Stimulated activated CD4-positive, alpha-beta T cell treated with anti-CD3 and anti-CD28 coated beads, Interleukin-1b, Interleukin-23, amount 100 ng/mL, for 1 hour (primary cell): ENCODE measurements at places on chromosomes 12 and 14.

DNA sequence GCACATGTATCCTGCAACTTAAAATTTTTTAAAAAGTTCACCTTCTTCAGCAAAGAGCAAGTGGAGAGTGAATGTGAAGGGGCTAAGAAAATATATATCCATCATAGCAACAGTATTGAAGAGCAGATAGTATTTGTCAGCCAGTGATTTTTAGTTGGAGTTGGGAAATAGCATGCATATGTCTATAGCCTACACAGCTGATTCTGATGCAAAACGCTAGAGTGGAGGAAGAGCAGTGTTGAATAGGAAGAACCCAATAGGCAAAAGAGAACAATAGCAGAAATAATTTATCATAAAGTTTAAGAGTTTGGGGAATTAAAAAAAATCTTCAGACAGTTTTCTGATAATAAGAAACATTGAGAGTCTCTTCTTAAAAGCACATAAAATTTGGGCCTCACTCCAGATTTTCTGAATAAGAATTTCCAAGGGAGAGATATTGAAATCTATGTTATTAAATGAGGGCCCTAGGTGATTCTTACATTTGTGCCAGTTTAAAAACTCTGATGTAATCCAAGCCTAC is 12.0 kb downstream of the PDE6H start:
- no peak for DNase-seq

GRCh38 chr12:1507308-1507707 is 87.1 kb downstream of the FBXL14 start:
- DNase-seq = no peak

GRCh38 chr12:6458281-6459003 is 6.6 kb downstream of the TAPBPL start:
- DNase-seq = no peak

GRCh38 chr12:96427269-96427729 is 27.1 kb upstream of the CDK17 start:
- no peak for DNase-seq

DNA sequence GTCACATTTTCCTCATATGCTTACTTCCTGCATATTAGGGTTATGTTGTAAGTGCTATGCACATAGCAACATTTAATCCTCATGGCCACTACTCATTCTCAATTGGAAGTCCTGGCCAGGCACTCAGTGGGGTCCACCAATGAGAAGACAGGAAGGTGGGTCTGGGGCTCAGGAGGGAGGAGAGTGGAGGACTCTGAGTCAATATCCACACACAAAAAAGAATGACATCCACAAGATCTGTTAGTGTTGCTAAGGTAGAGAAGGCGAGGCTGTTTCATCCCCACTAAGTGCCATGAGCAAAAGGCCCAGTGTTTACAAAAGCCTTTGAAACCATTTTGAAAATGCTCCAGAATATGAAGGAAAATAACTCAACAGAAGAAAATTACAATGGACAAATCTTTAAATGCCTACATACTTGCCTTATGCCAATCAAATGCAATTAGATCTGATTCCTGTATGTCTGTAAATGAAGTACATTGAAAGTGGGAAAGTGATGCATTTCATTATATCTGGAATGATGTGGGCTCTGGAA is 53.9 kb downstream of the EID3 start:
- DNase-seq = no peak

GRCh38 chr12:62621101-62621638 is 154.5 kb downstream of the MON2 start:
- no peak for DNase-seq

GRCh38 chr12:6211421-6211869 is 11.2 kb downstream of the CD9 start:
- DNase-seq = no peak

GRCh38 chr12:96398424-96399119 is 1.7 kb downstream of the CDK17 start:
- no peak for DNase-seq

- no peak for DNase-seq
These were observed 29.6 kb upstream of the HDAC7 start for GRCh38 chr12:47849261-47849660.

- DNase-seq = no peak
These were observed 793.7 kb downstream of the RPS29 start for GRCh38 chr14:48792376-48793024.

DNA sequence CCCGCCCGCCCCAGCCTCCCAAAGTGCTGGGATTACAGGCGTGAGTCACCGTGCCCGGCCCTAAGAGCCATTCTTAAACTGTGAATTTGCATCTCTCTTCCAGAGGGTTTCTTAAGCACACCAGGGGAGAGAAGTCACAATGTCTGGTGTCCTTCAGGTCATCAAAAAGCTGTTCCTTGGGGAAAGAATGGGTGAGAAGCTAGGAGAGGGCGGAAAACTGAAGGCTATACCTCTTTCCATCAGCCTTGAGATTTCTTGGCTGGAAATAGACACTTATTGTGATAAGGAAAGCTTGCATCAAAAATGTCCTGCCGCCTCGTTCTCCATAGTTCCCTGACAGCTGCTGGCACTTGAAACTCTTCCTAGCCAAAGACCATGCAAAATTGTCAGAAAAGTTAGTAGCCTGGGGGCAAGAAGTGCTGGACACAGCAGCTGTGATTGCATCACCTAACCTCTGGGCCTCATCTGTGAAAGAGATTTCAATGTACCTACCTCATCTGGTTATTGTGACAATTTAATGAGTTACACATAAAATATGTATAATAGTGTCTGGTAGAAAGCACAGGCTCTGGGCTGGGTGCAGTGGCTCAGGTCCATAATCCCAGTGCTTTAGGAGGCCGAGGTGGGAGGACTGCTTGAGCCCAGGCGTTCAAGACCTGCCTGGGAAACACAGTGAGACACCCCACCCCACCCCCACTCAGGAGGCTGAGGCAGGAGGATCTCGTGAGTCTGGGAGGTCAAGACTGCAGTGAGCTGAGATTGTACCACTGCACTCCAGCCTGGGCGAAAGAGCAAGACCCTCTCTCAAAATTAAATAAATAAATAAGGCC is 9.7 kb upstream of the UBC start:
- DNase-seq = no peak

DNA sequence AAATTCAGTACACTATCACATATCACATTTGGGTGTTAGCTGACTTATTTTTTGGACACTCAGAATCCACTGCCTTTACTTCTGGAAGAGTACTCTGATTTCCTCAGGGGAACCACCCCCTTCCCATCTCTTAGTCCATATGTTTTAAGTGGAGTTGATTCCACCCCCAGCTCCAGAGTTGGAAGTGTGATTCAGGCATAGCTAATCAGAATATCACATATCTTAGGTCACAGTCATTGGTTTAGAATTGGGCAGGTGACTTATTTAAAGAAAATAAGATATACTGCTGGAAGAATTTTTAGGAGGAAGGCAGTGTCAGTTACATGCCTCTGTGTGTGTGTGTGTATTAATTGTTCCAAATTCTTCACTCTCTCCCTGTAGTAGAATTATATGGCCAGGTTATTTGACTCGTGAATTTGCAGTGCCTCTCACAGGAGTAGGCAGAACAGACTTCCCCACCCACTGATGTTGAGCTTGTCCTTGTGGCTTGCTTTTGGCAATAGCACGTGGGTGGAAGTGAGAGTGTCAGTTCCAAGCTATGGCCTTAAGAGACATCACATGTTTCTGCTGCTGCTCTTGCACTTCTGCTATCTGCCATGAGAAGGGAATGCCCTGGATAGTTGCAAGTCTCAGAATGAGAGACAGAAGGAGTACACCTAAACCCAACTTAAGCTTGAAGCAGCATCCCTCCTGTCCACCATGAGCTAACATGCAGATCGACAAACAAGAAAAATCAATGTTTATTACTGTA is 6.4 kb upstream of the GAS2L3 start:
- no peak for DNase-seq

- DNase-seq = no peak
These were observed 344.7 kb downstream of the CACNA1C start for GRCh38 chr12:2397356-2398045.

DNA sequence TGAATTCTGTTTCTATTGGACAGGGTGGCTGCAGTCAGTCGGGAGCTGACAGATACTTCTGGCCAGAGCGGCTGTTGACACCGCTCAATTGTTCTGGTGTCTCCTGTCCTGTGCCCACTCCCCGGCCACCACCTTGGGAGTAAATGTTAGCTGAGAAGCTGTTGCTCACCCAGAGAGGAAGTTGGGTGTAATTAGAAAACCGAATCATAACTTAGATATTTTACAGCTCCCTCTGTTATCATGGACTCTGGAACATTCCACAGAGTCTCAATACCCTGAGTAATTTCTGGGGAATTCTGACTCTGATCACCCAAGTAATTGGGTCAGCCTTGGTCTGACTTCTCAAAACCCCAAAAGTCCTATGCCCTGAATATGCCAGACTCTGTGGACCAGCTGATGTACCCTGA is 58.3 kb upstream of the RFLNA start:
- DNase-seq = no peak

- no peak for DNase-seq
These were observed 757.1 kb downstream of the NRXN3 start for GRCh38 chr14:78927261-78927660.

DNA sequence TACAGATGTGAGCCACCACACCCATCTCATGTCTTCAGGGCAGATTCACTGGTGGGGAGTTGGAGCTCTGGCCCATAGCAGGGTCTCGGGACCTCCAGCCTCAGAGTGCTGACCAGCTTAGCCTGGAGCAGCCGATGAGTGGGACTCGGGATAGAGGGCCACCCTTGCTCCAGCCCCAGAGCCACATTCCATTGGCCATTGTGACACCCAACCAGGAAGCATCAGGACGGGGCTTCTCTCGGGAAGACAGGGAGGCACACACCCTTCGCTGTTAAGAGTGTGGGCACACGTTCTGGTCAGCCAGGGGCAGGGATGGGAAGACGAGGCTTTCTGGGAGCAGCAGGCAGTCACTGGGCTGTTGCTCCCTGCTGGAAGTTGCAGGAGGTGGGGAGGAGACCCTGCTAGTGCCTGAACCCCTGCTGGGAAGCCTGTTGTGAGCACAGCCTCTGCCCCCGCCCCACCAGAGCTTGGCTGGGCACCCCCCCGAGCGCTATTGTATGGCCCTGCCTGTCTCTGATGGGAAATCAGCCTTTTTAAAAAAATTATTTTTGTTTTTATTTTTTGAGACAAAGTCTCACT is 1.6 kb downstream of the ADGRD1 start:
- DNase-seq = no peak

GRCh38 chr12:101077791-101078528 is 132.1 kb downstream of the SLC5A8 start:
- DNase-seq = no peak

DNA sequence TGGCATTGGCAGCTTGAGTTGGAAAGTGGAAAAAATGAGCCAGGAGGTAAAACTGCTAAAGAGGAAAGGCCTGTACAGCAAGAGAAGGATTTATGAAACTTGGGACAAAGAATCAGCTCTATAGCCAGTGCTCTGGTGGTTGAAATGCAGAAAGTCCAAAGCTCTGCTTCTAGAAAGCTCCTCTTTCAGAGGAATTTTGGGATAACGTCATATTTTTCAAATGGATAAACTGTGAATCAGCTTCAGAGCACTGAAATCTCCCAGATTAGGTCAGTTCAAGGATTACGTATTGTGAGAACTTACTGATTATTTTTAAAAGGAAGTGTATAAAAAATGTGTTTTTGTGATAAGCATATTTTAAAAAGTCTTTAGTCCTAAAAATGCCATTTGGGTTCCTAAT is 203.1 kb upstream of the CNOT2 start:
- no peak for DNase-seq

DNA sequence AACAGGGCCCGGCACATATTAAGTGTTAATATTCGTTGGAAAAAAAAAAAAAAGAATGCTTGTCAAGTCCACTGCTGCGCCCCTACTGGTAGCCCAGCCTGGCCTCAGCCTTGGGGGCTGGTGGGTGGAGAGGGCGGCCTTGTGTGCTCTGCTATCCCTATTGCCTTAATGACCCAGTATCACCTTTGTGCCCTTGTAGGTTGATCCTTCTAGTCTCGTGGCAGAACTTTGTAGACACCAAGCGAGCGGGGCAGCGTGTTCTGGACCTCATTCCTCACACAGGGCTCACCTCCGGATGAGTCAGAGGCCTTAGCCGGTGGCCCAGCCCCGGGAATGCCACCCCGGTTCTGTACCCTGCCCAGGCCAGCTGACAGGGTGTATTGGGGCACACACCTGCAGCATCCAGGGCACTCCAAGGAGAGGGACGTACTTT is 1.8 kb upstream of the RCOR1 start:
- DNase-seq = no peak

DNA sequence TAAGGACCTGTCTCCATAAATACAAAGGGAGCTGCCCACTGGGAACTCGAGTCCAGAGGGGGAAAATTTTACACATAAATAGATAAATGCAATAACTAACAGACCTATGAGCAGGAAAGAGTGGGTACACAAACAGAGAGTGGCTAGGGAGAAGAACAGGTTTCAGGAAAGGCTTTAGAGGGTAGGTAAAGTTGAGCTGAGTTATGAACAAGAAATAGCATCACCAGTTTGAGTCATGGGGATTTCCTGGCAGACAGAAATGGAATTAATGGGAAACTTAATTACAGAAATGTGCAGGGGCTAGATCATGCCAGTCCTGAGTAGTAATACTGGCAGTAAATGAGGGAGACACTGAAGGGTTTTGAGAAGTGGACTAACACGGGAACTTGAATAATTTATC is 58.0 kb upstream of the CCDC175 start:
- DNase-seq = no peak

DNA sequence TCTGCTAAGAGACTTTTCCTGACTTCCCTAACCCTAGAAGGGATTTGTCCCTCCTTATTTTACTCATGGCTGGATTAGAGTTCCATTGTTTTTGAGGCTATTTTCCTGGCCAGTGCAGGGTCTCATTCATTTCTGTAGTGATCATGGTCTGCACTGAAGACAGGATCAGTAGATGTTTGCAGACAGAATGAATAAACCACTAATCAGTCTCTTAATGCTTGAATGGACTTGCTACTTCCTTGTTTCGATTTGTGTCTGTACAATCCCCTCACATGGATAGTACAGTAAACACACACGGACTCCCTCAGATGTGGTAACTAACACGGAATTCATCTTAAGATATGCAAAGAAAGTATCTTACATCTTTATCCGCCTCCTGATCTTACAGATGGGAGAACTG is 102.6 kb upstream of the PRB2 start:
- DNase-seq = no peak

- DNase-seq = no peak
These were observed 284.0 kb downstream of the PRKD1 start for GRCh38 chr14:29643433-29644211.

DNA sequence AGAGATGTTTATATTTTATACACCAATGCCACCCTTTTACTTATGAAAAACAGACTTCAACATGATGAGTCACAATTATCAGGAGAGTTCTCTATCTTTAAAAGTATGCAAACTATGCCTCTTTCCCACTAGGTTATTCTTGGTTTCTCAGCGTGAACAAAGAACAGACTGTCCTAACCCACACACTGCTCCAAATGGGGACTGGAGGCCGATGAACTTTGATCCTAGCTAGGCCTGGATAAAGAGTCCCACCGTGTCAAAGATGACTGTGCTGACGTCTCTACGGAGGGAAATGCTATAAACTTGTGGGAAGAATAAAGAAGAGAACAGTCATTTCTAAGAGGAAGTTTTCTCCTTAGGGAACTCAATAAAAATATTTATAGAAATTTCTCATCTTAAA is 160.1 kb downstream of the EPS8 start:
- DNase-seq = no peak

GRCh38 chr14:101068313-101069227 is 165.0 kb upstream of the RTL1 start:
- DNase-seq = no peak

GRCh38 chr12:130098301-130099005 is 63.8 kb upstream of the FZD10 start:
- no peak for DNase-seq
